Activated CD8-positive, alpha-beta T cell treated with anti-CD3 and anti-CD28 coated beads for 36 hours (primary cell): ENCODE measurements at places on chromosomes 12 and 14. TPM values are rescaled to one million over a fixed set of nuclear protein-coding genes. Genes with fewer than 3 reads are reported as not detected.

MYF5 gene
- not detected for total RNA-seq

RNU4-1 gene
- 1,025 TPM for total RNA-seq

IL22 gene
- total RNA-seq: not detected

DNA sequence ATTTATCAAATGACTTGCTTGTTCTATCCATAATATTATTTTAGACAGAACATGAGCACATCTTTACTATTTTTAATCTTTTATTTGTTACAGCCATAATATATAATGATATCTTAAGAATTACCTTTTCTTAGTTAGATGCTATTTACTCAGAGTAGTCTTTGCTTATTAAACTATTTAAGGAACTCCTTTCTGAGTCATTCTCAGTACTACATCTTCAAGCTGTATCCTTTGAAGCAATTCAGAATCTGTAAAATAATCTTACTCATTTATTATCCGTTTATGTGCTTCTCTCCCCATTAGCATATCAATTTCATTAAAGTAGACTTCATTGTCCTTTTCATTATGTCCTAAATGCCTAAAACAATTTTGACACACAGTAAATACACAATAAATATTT lies 240.4 kb upstream of the FAR2 start:
- H3K4me1 ChIP-seq: no peaks in the 10 kb centered on the region
- no peak for DNase-seq
- no peaks in the 10 kb centered on the region for H3K27me3 ChIP-seq

DNA sequence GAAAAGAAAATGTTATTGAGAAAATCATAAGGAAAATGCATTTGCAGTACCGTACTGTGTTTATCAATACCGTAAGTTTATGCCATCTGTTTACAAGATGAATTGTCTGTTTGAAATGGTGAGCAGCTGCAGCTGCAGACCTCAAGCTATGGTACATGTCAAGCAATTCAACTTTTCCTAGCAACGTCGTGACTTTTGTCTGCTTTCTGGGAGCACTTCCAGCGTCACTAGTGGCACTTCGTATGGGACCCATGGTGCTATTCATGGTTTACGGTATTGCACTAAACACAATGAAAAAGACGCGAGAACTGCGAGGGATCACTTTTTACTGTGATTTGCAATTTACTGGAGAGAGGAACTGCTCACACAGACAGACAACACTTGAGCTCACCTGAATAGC lies 160.8 kb downstream of the UNC79 start:
- H3K4me1 ChIP-seq: no peaks in the 10 kb centered on the region
- H3K4me3 ChIP-seq: no peak overlapping the region
- no peaks in the 10 kb centered on the region for H3K36me3 ChIP-seq
- peaks cover 9% of the 10 kb centered on the region for H3K27me3 ChIP-seq
- no peak for DNase-seq

GRCh38 chr12:21509768-21510167 lies 8.2 kb downstream of the GOLT1B start:
- peak; percentile 6 for DNase-seq
- H3K27me3 ChIP-seq: no peaks in the 10 kb centered on the region

B4GALNT3 gene
- 3.4 TPM for total RNA-seq

PSMC1 gene
- total RNA-seq: 101 TPM

PMEL gene
- 1.2 TPM for total RNA-seq

KRT3 gene
- total RNA-seq: not detected

GRCh38 chr14:94356379-94357056 lies 31.9 kb downstream of the SERPINA1 start:
- DNase-seq: no peak
- no peaks in the 10 kb centered on the region for H3K4me1 ChIP-seq
- H3K4me3 ChIP-seq: no peak overlapping the region
- H3K27ac ChIP-seq: no peak overlapping the region
- no peaks in the 10 kb centered on the region for H3K36me3 ChIP-seq

DNA sequence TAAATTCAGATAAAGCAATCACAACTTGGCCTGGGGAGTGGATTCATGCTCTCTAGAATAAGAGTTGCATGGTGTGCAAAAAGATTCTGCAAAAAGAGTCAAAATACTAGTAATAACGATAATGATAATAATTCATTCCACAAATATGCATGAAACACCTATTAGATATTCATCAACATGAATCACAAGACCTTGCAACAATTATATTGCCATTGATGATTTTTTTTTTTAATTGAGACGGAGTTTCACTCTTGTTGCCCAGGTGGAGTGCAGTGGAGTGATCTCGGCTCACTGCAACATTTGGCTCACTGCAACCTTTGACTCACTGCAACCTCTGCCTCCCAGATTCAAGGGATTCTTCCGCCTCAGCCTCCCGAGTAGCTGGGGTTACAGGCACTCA lies 109.2 kb upstream of the FLRT2 start:
- H3K4me1 ChIP-seq: no peaks in the 10 kb centered on the region
- H3K36me3 ChIP-seq: no peaks in the 10 kb centered on the region
- H3K27me3 ChIP-seq: no peaks in the 10 kb centered on the region
- H3K27ac ChIP-seq: no peak overlapping the region
- H3K4me3 ChIP-seq: no peak overlapping the region

PZP gene
- total RNA-seq: not detected
